ENCODE measurements at places on chromosomes 5 and 9.

GRCh38 chr5:82211855-82212572, 66.1 kb downstream of the RPS23 start:
- DNase-seq = no peak

- no peak for DNase-seq
These were observed 260.7 kb downstream of the CHSY3 start for GRCh38 chr5:130164966-130165365.

GRCh38 chr9:116336133-116336862, 182.7 kb downstream of the PAPPA start:
- DNase-seq = no peak

DNA sequence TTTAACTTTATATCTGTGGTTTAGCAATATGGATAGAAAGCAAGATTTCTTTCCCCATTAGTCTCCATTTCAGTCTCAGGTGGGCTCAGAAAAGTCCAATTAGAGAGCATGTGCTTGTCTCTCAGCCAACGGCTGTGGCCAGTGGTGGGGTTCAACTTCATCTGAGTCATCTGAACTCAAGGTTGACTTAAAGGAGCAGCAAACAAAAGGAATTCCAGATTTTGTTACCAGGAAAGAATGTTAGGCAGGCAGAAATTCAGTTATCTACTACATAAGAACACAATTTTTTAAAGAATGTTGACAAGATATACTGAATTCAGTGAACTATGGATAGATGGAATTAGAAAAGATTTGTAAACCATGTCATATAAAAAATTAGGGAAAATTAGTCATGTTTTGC, 784.1 kb downstream of the MAT2B start:
- no peak for DNase-seq

DNA sequence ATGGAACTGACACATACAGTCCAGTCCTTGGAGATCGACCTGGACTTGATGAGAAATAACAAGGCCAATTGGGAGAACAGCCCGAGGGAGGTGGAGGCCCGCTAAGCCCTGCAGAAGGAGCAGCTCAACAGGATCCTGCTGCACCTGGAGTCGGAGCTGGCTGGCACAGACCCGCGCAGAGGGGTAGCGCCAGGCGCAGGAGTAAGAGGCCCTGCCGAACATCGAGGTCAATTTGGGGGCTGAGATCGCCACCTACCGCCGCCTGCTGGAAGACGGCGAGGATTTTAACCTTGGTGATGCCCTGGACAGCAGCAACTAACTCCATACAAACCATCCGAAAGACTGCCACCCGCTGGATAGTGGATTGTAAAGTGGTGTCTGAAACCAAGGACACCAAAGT, 1610.1 kb upstream of the ACO1 start:
- no peak for DNase-seq

DNA sequence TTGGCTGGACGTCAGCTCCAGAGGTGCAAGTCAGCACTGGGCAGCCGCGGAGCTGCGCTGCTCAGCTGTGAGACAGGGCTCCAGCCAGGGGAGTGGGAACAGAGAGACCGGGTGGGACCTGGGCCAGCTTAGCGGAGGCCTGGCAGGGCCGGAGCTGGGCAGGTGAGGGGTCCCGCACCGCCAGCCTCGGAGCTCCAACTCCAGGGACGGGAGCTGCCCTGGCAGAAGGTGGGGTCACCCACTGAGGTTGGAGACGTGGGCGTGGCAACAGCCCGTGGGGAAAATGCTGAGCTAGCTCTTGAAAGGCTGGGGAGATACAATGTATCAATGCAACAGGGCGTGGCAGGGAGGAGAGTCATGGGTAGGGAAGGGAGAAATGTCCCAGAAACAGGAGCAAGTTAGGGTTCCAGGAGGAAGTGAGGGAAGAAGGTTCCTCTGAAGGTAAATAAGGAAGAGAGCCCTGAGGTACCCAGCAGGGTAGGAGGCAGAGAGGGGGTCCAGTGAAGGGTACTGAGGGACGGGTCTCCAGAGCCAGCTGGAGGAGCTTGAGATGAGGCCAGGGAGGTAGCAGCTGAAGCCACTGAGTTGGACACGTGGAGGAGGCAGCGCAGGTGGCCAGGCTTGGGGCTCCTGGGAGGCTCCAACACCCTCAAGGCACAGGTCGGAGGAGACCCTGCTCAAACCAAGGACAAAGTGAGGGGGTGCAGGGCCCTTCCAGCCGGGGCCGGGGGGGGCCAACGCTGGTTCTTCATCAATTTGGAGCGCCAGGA, 736 bp upstream of the NKD2 start:
- no peak for DNase-seq

DNA sequence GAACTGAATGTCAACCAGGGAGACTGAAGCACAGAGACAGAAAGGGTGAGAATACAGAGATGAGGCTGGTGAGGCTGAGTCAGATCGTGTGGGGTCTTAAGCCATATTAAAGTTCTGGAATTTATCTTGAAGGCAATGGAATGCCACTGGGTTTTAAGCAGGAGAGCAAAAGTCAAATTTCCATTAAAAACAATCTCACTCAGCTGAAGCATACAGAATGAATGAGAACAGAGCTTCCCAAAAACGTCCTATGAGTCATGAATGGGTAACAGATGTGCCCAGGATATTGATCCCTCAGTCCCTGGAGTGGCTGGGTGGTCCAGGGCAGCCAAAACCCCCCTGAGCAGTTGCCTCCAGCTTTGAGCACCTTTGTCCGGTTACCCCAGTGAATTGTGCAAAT, 44.9 kb downstream of the PFDN1 start:
- no peak for DNase-seq

Measured in NCI-H748 treated with DMSO at 0.1 percent for 48 hours (cell line).